Right ventricle myocardium superior (tissue), 1 donor: ENCODE measurements at places on chromosomes 4 and X. TPM values are rescaled to one million over a fixed set of nuclear protein-coding genes. Genes with fewer than 3 reads are reported as not detected.

Gene IL9R
- total RNA-seq: not detected

Gene EDNRA
- 3.7 TPM for total RNA-seq

DNA sequence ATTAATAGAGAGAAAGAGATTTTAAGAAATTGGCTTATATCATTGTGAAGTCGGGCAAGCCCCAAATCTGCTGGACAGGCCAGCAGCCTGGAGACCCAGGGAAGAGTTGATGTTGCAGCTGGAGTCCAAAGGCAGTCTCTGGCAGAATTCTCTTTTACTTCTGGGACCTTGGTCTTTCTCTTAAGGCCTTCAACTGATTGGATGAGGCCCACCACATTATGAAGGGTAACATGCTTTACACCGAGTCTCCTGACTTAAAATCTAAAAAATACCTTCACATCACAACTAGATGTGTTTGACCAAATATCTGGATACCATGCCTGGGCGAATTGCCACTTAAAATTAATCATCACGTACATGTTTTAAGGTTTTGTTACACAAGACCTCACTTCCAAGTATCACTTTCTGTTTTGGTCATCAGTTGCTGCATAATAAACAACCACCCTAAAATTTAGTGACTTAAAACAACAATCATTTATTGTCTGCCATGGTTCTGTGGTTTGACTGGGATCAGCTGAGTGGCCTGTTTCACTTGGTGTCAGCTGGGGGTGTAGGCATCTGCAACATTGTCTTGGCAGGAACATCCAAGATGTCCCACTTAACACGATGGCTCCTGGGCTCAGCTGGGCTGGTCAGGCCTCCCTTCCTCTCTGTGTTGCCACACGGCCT is 3.4 kb downstream of the CD38 start:
- DNase-seq: no peak

- no peak for DNase-seq
These were observed 586.6 kb downstream of the C4orf33 start for GRCh38 chr4:129682586-129682985.

Gene NOP14
- 20.7 TPM for total RNA-seq

- no peak for DNase-seq
These were observed 170.1 kb downstream of the WDFY3 start for GRCh38 chr4:84796394-84796793.

GRCh38 chr4:76687746-76688448 is 210.0 kb downstream of the SOWAHB start:
- DNase-seq: no peak
